ENCODE measurements at places on chromosomes 13 and 19.
A peak's percentile ranks its signal among the peaks of the same experiment; 100 is the strongest.

- no peak for DNase-seq
Observed at GRCh38 chr13:27259831-27260230, 8.5 kb downstream of the RPL21 start.

- no peak for DNase-seq
Observed at GRCh38 chr19:47538812-47539211, 23.9 kb upstream of the NAPA start.

GRCh38 chr19:38713227-38713649 lies 31.0 kb downstream of the CAPN12 start:
- DNase-seq: no peak

GRCh38 chr19:4063369-4064148 lies 3.1 kb downstream of the ZBTB7A start:
- no peak for DNase-seq

- no peak for DNase-seq
Observed at GRCh38 chr13:93411186-93411680, 184.6 kb downstream of the GPC6 start.

DNA sequence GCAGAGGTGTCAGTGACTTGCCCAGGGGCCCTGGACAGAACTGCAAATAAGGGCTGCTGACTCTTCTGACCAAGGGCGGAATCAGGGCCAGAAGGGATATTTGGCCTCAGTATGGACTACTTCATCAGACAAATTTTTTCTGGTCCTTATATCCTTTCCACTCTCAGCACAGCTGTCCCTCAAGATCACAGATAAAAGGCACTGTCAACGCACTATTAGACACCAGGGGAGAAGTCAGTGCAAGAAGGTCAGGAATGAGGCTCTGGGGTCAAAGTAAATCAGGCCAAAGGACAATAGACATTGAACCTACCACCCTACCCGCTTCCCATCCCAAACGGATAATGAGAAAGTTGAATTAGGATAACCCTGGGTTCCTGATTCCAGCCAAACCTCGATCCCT lies 657.6 kb downstream of the UQCRFS1 start:
- DNase-seq: no peak

DNA sequence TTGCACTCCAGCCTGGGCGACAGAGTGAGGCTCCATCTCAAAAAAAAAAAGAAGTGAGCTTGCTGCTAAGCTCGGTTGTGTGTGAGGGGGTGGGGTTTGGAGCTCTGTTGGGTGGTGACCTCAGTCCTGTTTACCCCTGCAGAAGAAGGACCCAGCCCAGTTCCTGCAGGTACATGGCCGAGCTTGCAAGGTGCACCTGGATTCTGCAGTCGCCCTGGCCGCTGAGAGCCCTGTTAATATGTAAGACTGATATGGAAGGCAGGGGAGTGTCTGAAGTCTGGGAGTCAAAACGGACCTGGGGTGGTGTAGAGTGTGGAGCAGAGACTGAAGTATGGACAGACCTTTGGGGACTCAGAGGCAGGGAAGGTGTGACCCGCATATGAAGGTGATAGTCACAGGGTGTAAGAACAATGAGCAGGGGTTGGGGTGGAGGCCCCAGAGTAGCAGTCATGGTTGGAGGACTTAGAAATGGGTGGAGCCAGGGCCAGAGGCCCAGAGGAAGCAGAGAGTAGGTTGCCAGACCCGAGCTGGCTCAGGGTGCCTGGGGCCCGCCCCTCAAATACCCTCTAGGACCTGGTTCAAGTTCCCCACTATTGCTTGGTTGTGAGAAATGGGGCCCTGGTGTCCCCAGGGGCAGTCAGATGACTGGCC lies 13.2 kb downstream of the CLASRP start:
- no peak for DNase-seq

GRCh38 chr19:18263324-18264136 lies 10.7 kb downstream of the IQCN start:
- DNase-seq: no peak

GRCh38 chr13:112879283-112879833 lies 89.7 kb upstream of the MCF2L start:
- no peak for DNase-seq

DNA sequence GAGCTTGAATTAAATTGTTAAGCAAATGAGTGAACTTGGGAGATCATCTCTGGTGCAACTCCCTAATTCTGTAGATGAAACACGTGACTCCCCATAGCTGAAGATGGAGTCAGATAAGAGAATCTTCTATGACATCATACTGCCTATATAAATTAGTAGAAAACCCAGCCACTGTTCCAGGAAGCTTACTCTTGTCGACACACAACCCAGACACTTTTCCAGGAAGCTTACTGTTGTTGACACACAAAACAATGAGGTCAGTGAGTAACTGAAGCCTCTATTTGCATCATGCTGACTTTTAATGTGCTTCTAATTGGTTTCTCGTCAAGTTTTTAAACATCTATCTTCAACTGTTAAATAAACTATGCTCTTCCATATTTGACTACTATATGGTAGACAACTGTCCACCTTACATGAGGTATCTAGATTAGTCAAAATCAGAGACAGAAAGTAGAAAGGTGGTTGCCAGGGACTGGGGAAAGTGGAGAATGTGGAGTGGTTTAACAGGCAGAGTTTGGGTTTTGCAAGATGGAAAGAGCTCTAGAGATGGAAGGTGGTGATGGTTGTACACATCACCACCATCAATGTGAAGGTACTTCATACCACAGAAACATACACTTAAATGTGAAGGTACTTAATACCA lies 168.2 kb downstream of the FGF14 start:
- no peak for DNase-seq

- no peak for DNase-seq
Observed at GRCh38 chr19:17526922-17527321, 15.5 kb downstream of the PGLS start.

- DNase-seq: no peak
Observed at GRCh38 chr13:40366119-40366518, 300.3 kb downstream of the FOXO1 start.

DNA sequence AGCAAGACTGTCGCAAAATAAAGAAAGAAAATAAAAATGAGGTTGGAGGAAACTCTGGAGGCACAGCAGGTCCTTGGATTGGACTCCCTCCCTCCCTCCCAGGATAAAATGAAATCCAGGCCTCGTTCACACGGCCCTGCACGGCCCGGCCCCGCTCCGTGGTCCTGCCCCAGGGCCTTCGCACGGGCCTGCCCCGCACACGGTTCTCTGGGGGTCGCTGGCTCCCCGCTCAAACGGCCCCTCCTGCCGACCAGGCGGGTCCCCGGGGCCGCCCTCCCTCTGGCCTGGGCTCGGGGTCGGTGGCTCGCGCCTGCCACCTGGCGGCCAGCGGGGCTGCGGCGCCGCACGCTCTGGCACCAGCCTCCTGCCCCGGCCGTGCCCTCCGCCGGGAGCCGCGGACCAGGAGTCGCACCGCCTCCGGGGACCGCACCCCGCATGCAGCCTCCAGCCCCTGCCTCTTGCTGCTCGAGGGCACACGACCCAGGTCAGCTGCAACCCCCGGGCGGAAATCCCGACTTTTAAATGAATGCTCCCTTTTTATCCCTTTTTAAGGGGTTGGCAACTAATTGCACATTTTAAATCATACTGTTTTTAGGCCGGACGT lies 1.5 kb upstream of the WDR18 start:
- DNase-seq: peak; percentile 61

DNA sequence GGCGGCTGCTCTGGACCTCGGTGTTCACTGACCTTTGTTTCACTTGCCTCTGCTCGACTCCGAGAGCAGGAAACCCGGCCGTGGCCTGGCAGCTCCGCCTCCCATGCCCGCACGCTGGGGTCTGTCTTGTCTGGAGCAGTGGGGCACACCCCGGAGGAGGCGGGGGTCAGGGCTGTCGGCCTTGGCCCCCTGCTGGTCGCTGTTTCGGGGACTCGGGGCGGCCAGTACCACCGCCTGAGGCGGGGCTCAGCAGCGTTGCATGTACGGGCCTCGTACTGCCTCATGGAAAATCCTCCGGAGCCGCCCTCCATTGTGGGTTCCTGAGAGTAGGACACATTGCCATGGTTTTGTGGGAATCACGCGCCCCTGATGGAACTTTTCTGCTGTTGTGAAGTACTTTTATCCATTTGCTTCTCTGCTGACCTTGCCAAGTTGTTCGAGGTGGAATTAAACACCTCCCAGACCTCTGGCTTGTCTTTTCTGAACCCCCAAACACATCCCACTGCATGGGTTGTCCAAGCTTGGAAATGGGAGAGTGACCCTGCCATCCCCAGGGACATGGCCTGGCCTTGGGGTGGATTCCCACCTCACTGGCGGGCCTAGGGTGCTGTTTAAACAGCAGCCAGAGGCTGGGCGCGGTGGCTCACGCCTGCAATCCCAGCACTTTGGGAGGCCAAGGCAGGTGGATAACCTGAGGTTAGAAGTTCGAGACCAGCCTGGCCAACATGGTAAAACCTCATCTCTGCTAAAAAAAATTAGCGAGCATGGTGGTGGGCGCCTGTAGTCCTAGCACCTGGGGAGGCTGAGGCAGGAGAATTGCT lies 5.5 kb upstream of the NDUFS7 start:
- DNase-seq: no peak

DNA sequence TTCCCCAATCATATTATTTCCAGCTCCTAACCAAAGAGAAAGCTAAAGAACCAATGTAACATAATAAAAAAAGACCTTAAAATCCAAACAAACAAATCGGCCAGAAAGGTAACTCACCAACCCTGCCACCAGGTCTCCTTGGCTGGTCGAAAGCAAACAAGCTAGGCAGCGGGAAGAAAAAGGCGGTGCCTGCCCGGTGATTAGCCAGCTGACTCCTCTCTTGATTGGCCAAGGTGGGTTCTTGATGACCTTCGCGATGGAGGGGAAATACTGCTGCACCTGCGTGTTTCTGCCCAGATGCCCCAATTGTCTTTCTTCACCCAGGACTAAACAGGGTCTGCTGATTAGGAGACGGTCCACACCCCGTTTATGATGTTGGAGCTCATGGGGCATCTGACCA lies at the start of gene NLRP11:
Gene NLRP11, minus strand, starts transcription at position 154 of the 400 bp plus-strand sequence. CDS start 13,825 bp downstream, outside the sequence.
- no peak for DNase-seq

GRCh38 chr19:9565900-9566705 lies 18.2 kb downstream of the ZNF121 start:
- no peak for DNase-seq

DNA sequence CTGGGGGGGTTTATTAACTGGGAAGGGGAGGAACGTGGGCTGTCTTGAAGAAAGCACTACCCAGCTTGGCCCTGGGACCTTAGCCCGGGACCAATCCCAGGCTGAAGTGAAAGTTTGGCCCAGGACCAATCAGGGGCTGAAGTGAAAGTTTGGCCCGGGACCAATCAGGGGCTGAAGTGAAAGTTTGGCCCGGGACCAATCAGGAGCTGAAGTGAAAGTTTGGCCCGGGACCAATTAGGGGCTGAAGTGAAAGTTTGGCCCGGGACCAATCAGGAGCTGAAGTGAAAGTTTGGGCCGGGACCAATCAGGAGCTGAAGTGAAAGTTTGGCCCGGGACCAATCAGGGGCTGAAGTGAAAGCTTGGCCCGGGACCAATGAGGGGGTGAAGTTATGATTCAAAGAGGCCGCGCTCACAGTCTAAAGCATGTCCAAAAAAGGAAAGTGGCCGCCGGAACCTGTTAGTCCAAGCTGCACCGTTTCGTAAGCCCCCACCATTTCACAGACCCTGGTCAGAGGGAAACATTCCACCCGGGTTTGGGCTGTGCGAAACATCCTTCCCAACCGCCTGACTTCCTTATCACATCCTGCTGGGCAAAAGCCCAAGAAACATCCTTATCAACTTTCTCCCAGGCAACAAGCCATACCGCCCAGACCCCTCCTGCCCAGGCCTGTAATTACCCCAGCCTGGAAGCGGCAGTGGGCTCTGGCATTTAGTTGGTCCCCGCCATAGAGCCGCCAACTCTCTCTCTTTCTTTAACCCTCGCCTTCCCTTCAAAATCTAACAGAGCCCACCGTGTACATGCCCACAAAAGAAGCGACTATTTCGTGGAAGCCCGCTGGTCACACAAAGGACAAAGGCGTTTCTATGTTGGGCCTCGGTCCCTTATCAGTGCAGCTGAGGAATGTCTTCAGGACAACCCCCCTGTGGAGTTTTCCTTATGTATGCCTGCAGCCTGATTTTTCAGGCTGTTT lies 1.1 kb downstream of the ZNF850 start:
- no peak for DNase-seq

DNA sequence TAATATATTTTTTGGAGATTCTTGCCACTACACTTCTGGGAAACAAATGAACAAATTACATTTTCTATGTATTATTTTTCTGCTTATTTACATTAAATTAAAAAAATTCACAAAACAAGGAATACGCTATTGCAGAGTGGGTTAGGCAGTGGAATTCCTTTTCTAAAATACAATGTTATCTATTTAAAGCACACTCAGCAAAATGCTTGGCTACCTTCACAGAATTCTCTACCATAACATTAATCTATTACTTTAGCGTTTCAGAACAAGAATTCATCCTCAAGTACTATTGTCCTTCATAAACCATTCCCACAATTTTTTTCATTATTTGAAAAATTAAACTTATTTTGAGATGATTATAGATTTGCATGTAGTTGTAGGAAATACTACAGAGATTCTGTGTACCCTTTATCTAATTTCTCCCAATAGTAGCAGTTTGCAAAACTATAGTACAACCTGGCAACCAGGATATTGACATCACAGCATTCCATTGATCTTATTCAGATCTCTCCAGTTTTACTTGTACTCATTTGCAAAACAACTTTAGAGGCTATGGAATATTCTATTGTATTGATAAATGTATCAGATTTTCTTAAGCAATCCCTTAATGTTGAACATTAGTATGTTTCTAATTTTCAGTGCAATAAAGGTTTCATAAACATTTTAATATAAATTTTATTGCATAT lies 120.9 kb downstream of the DLEU7 start:
- DNase-seq: no peak

- no peak for DNase-seq
Observed at GRCh38 chr13:46893221-46893740, 3.6 kb downstream of the HTR2A start.

- no peak for DNase-seq
Observed at GRCh38 chr13:98297051-98297450, 120.0 kb upstream of the RNF113B start.

- no peak for DNase-seq
Observed at GRCh38 chr19:28737021-28737895, 475.7 kb downstream of the UQCRFS1 start.

- no peak for DNase-seq
Observed at GRCh38 chr19:46733690-46734292, 12.1 kb upstream of the FKRP start.

GRCh38 chr19:3084943-3085342 lies 9.2 kb upstream of the GNA11 start:
- DNase-seq: no peak

DNA sequence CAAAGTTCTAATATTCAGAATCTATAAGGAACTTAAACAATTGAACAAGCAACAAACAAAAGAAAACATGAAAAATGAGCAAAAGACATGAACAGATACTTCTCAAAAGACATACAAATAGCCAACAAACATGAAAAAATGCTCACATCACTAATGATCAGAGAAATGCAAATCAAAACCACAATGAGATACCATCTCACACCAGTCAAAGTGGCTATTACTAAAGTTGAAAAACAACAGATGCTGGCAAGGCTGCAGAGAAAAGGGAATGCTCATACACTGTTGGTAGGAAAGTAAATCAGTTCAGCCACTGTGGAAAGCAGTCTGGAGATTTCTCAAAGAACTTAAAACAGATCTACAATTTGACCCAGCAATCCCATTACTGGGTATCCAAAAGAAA lies 74.3 kb downstream of the CRYL1 start:
- DNase-seq: no peak

GRCh38 chr19:4473763-4474513 lies 1.8 kb downstream of the HDGFL2 start:
- no peak for DNase-seq
